NCI-H1417 (cell line): ENCODE measurements at places on chromosomes 13 and 19.

GRCh38 chr19:4316956-4317355, 12.6 kb downstream of the FSD1 start:
- no peak for DNase-seq

DNA sequence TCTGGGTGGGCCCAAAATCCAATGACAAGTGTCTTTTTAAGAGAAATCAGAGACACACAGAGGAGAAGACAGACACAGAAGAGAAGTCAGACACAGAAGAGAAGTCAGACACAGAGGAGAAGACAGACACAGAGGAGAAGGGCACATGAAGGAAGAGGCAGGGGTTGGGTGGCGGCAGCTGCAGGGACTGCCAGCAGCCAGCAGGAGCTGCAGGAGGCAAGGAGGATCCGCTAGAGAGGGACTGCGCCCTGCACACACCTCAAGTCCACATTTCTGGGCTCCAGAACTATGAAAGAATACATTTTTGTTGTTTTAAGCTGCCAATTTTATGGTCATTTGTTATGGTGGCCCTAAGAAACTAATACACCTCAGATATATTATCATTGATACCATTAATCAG, 140.6 kb downstream of the ZIC5 start:
- DNase-seq, result no peak

DNA sequence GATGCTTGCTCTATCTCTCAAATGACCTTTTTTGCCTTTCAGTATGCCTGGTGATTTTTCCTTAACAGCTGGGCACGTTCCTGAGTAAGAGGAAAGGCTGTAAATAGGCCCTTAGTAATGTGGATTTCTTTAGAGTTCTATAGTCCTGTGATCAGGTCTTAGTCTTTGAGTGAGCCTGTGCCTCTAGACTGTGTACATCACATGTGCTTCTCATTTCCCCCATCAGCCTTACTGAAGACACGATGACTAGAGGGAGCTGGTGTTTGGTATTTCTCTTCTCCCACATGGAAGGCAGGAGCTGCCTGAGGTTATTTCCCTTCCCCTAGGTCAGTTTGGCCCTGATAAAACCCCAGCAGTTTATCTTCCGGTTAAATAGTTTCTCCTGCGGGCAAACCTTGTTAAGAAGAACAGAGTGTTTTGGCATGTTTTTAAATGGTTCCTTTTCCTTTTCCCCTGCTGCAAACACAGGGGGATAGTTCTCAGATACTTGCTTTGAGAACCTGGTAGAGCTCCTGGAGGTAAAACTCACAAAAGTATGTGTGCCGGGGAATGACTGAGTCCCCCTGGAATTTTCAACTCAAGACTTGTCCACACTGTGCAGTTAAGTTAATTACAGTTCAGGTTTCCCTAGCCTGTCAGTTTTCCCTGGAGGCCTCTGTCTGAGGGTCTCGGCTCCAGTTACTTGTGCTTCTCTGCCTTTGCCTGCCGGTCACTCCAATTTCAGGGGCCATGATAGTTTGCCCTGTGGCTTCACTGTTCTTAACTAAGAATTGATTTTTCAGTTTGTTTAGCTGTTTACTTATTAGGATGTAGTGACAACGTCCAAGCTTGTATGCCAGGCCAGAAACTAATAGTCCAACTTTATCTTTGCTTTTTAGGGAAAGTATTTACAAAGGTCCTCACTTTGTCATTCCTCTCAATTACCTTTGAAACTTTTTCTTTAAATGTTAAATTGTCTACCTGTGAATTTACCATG, 94.4 kb downstream of the URI1 start:
- DNase-seq, result no peak

- DNase-seq, result no peak
Measured at GRCh38 chr13:40345654-40346372, 320.6 kb downstream of the FOXO1 start.

DNA sequence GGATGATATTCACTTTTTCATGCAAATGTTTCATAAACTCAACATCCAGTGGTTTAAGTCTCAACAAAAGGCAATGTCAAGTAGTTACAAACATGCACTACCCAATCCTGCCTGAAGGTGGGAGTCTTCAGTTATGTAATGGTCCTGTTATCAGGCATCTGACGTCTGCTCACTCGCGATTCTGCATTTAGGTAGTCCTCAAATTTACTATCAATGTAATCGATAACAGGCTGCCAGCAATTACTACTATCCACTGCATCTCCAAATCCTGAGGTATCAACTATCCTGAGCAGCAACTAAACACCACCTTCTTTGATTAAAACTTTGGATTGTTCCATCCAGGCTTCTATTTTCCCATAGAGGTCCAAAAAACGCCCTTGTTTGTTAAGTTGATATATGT, 51.2 kb downstream of the NLRP12 start:
- peak; percentile 63 for DNase-seq

DNA sequence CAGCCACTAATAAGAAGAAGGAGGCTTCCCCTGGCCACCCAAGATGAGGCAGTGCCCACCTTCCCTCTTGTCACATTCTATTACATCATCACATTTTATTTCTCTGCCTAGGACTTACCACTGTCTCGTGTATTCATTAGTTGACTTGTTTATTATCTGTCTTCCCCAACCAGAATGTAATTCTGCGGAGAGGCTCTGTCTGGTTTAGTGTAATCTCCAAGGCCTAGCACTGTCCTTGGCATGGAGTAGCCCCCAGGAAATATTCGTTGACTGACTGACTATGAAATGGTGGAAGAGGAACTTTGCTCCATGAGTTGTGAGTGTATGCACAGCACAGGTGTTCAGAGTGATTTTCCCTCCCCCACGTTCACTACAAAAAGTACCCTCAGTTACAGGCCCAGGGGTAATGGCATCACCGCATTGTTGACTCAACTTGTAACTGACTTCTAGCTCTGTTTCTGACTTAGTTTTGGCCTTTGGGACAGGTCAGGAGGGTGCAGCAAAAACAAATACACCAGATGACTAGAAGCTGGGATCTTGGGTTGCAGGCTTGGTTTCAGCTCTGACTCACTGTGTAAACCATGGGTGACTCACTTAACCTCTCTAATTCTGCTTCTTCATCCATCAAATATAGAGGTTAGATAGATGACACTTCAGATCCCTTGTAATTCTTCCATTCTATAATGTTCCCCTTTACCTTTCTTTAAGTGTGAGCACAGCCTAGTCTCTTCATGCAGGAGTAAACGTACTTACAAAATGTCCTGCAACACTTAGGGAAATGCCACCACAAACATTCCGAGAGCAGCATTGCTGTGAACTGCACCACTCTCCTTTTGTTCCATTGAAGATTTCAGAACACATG, 229.7 kb downstream of the KCNRG start:
- no peak for DNase-seq

GRCh38 chr19:50537769-50538230, 24.1 kb upstream of the ASPDH start:
- peak; percentile 68 for DNase-seq

DNA sequence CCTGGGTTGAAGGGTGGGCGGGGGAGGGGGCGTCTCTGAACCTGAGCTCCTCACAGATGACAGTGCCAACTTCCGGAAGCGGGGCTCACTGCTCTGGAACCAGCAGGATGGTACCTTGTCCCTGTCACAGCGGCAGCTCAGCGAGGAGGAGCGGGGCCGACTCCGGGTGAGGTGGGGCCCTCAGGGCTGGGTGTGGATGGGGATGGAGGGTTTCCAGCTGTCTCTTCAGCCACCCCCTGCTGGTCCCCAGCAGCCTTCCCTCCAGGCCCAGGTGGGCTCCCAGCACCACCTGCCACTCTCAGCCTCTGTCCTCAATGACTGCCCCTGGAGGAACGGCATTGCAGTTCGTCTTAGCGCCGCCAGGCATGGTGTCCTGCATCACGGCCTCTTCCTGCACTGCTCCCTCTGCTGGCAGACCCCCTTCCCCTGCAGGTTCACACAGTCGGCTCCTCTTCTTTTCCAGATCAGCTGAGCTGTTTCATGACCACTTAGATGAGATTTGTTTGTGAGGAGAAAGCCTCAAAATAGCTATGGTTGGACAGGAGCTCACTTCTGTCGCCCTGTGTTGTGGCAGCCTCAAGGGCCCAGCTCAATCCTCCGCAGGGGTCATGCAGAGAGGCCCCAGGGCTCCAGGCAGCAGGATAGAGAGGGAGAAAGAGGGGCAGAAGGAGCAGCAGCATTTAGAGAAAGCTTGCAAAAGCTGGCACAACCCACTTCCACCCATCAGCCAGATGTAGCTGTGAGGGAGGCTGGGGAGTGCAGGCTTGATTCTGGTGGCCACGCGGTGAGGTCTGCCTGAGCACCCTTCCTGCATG, 2.5 kb upstream of the GARIN5A start:
- no peak for DNase-seq

DNA sequence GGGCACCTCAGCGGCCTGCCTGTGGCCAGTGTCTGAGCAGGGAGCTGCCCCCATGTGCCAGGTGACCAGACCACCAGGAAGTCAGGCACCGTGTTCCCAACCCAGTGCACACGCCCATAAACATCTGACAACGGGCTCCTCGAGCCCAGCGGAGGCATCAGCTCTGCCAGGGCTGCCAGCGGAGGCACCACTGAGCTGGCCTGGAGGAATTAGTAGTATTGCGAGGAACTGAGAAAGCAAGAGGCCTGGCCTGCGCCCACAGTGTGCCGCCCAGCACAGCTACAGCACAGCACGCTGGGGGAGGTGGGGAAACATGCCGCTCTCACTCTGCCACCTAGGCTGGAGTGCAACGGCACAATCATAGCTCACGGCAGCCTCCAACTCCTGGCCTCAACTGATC, 44.6 kb downstream of the ANKRD27 start:
- DNase-seq, result no peak

- DNase-seq, result no peak
Measured at GRCh38 chr19:47272448-47273312, 2.0 kb upstream of the INAFM1 start.

DNA sequence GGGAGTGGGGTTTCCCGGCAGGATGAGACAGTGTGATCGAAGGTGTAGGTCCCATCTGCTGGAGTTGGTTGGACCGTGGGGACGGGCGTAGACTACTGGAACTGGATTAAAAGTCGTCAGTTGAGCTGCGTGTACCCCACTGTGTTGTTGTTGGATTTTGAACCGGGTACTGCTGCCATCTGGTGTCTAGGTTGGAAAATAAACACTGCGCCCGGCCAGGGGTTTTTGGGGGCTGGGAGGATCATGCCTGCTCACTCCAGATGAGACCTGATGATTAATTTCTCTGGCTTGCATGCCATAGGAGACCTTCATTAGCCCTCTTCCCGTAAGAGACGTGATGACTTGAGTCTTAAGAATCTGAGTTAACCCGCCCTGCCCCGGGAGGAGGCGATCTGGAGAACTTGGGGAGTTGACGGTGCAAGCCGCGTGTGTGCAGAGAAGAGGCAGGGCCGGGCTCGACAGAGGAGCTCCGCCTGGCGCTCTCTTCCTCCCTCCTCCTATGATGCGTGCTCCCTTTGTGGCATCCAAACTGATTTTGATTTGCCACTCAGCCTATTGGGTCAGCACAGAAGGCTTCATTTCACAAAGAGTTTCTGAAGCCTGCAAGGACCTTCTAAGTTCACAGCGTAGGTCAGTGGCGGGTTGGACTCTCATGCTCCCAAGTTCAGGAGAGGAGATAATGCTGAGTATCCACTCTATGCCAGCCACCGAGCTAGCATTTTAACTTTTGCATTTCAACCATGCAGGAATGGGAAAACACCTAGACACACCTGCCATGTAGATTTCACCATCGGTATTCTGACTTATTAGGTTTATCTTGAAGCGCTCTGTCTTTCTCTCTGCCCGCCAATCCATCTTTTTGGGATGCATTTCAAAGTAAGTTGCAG, 2.7 kb downstream of the UHRF1 start:
- DNase-seq, result peak; percentile 56

- no peak for DNase-seq
Measured at GRCh38 chr13:103931331-103931845, 865.2 kb upstream of the SLC10A2 start.

DNA sequence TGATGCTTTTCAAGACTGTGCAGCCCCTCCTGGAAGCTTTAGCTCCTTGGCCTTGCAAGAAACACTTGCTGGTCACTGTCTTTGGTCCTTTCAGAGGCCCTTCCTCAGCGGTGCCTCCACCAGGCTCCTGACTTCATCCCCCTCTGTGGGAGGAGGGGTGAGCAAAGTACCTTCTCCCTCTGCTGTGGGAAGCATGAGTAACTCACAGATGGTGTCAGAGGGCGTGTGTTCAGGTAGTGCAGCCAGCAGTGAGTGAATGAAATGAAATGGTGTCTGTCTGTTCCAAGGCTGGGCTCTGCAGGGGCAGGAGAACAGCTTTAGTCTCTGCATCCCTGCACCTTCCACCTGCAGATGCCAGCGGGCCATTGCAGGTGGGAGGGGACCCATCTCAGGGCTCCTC, 102.9 kb downstream of the SHISA2 start:
- no peak for DNase-seq

DNA sequence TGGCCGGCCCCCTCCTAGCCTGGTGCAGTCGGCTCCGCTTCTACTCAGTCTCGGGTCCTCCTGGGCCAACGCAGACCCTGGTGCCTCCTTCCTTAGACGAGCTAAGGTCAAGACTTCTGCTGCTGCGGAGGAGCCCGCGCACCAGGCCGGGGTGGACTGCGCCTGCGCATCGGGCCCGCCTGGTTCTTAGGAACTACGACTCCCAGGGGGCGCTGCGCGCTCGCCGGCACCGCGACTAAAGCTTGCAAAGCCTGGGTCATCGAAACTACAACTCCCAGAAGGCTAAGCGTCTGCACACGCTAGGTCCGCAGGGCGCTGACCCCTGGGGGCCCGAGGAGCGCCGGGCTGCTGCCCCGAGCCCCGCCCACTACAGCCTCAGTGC, at the start of gene ZNF835:
Gene ZNF835, minus strand, starts transcription at position 145 of the 382 bp plus-strand sequence. CDS start 6,559 bp downstream, outside the sequence.
- no peak for DNase-seq
